ENCODE measurements at places on chromosomes 16 and 17.

DNA sequence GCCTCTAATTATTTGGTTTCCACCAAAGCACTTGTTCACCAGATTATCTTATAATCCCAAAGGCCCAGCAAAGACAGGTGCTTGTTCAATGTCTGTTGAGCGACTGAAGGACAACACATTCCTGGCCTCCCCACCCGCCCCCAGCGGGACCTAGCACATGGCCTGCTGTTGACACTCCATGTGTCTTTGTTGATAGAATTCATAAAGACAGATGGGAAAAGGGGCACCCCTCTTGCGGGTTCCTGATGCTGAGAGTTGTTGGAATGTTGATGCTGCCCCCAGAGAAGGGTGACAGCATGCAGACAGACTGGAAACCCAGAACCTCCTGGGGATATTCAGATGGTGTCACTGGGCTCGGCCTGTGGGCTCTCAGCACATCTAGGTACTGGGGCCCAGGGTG lies 36.9 kb downstream of the SNX20 start:
- DNase-seq: no peak

- DNase-seq: peak; percentile 5
Measured at GRCh38 chr16:66516808-66517585, 32.9 kb downstream of the TK2 start.

- DNase-seq: no peak
Measured at GRCh38 chr17:6427279-6427781, 7.6 kb downstream of the AIPL1 start.

GRCh38 chr17:58367461-58367860 lies 15.5 kb upstream of the SUPT4H1 start:
- DNase-seq: no peak

GRCh38 chr16:81786321-81786720 lies 7.2 kb downstream of the PLCG2 start:
- no peak for DNase-seq

GRCh38 chr16:11190588-11191560 lies 65.1 kb downstream of the SOCS1 start:
- DNase-seq: peak; percentile 20

GRCh38 chr17:51322390-51323029 lies 62.2 kb downstream of the UTP18 start:
- DNase-seq: no peak

DNA sequence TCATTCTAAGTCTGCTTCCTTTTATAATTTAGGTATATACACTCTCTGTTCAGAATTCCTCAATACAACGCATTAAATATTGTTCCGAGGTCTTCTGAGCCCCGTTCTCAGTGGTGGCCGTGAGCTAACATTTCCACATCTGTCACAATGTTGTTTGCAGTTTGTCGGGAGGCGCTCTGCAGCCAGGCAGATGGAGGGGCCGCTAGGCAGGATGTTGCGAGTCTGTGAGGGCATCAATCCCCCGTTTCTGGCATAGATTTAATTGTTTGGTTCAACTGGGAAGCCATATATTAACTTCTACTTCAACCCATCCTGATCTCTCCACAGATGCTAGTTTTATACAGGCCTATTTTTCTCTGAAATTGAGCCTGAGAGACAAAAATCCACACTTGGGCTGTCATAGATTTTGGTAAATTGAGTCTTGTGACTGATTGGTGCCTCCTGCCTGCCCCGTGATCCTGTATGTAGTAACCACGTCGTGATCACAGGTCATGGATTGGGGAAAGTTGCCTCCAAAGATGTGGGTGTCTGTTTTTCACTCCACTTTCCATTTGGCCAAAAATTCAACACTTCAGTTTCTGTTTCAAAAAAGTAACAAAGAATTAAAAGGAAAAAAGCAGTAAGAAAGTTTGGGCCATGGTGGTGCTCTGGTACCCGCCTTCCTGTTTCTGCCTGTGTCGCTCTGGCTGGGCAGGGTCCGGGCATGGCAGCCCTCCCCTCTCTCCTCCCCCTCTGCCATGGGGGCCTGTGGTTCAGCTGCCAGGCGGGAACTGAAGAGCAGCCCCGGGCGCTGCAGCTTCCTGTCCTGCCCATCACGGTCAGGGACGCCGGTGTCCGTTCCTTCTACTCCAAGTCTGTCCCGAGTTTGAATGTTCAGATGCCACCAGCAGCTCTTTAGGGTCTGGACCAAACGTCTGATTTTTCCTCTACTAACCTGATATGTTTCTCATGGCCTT lies 41.5 kb downstream of the RPTOR start:
- no peak for DNase-seq

GRCh38 chr17:50317121-50317520 lies 28.8 kb upstream of the XYLT2 start:
- no peak for DNase-seq

- DNase-seq: no peak
Measured at GRCh38 chr16:17273142-17273561, 197.6 kb downstream of the XYLT1 start.

- DNase-seq: no peak
Measured at GRCh38 chr17:76416899-76417298, 32.5 kb downstream of the SPHK1 start.

GRCh38 chr16:31002250-31002700 lies 8.2 kb downstream of the STX1B start:
- DNase-seq: no peak

Measured in cerebellar nuclear complex (tissue), 1 donor.